ENCODE measurements at places on chromosomes 7 and 10.

GRCh38 chr10:14798636-14799035, 23.9 kb upstream of the FAM107B start:
- no peak for DNase-seq

GRCh38 chr7:27523321-27523720, 139.4 kb downstream of the HIBADH start:
- no peak for DNase-seq

DNA sequence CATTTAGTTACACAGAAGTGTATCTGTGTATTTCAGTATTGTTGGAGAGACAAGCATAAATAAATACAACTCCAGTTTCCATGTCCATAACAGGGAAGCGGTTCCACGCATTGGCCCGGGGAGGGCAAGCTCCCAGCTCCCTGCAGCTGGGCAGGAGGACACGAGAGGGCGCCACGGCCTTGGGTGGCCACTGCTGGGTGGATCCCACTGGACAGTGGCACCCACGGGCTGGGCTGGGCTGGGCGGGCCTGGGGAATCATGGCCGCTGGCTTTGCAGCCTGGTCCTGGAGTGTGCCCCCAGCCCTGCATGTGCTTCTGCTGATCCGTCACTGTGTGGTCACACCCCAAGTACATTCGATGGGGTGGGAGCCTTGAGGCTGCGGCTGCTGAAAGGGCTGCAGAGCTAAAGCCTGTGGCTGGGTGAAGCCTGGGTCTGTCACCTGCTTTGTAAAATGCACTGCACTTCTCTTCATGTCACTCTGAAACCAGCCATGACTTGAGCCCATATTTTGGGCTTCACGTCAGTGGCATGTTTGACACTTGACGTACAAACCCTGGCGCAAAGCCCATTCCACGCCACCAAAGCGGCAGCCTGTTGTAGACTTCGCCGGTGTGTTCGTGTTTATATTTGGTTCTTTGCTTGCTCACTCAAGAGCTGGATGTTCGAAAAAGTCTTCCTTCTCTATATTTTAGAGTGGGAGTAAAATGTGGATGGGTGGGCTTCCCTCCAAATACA, 27.5 kb downstream of the LRRC27 start:
- no peak for DNase-seq

DNA sequence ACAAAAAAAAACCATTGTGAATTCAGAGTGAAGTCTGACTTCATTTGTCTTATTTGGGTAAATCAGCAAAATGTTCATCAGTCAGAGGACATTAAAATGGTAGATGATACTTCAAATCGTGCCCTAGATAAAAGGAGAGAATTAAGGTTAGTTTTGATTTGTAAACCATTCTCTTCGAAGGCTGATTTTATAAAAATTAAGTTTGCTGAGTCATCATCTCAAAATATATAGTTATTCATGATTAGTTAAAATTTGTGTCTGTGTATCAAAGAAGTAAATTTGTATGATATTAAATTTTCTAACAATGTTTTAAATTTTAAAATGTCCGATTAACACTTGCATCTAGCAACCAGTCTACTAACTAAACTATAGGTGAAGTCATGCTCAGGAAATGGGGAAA, 35.3 kb downstream of the MET start:
- no peak for DNase-seq

DNA sequence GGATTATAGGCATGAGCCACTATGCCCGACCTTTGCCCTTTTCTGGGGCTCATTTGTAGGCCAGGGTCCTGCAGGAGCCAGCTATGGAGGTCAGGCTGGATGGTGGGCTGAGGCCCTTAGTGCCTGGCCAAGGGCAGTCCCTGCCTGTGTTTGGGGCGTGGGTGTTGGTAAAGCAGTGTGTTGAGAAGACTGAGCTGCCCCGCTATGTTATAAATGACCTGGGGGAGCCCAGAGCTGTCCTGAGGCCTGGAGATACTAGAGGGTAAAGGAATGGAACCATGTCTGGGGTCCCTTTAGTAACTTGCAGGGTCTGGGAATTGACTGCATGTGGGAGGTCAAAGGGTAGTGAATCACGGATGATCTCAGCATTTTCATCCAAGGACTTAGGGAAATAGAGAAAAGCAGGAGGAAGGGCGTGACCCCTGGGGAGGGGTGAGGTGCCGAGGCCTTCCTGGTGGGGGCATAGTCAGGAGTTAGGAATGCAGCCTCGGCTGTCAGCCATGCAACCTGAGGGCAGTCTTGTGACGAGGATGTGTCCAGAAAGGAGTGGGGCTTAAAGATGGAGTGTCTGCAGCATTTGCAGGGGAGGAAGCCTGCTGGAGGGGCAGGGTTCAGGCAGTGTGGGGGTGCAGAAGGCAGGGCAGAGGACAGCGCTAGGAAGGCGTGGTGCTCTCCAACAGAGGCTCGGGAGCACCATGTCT, 31.5 kb downstream of the TMEM248 start:
- no peak for DNase-seq

DNA sequence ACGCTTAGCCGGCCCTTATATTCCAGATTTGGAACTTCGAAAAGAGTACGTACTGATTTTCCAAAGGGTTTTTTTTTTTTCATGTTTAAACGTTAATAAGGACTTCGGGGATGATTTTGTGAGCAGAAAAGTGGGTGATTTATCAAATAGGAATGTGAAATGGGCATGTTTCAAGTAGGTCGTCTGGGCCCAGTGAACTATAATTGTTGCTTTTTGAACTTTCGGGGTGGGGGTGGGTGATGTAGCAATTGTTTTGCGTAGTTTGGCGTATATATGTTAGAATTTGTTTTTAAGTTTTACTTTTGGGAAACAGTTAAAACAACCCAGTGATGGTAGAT, 299 bp upstream of the PBLD start:
- no peak for DNase-seq

DNA sequence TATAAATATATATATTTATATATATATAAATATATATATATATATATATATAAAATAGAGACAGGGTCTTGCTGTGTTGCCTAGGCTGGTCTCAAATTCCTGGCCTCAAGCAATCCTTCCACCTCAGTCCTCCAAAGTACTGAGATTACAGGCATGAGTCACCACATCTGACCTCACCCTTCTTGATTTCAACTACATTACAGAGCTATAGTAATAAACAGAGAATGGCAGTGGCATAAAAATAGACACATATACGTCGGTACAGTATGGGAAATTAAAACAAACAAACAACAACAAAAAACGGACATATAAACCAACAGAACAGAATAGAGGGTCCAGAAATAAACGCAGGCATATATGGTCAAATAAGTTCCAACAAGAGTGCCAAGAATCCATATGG, 77.6 kb upstream of the PPP1R3A start:
- DNase-seq: no peak
